ENCODE measurements at places on chromosomes 12 and 14. TPM values are rescaled to one million over a fixed set of nuclear protein-coding genes. Genes with fewer than 3 reads are reported as not detected.

GRCh38 chr12:98188650-98189077, 326.7 kb upstream of the TMPO start:
- DNase-seq = peak; percentile 4

DNA sequence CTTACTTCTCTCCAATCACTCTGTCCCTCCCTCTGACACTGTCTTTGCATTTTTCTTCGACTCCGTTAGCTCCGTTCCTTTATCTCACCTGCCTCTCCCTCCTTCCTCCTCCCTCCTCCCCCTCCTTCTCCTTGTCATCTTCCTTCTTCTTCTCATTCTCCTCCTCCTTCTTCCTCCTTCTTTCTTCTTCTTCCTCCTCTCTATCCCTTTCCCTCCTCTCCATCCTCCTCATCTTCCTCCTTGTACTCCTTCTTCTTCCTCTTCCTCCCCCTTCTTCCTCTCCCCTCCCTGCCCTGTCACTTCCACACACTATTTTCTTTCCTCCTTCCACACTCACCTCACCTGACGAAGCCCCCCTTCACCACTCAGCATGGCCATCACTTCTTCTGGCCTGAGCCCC, 53.0 kb downstream of the HSPB8 start:
- no peak for DNase-seq

Gene KLHDC1
- 0.20 TPM for total RNA-seq

- no peak for DNase-seq
Measured at GRCh38 chr14:70036665-70037064, 152.1 kb downstream of the SLC8A3 start.

DNA sequence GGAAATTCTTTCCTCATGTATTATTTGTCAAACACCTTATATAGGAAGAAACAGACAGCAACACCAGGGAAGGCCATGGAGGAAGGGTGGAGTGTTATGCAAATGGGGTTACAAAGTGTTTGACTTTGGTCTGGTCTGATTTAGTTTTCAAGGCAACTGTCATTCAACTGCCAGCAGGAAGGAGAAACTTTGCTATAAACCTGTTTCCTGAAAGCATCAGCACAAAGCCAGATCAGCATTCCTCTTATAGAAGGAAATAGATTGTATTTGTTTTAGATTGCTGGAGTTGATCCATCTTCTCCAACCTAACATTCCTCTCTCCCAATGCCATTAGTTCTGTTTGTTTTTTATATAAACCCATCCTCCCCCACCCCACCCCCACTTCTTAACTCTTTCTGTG, 65.7 kb downstream of the STAB2 start:
- DNase-seq = no peak

- no peak for DNase-seq
Measured at GRCh38 chr14:105290621-105291346, 10.0 kb downstream of the BRF1 start.

DNA sequence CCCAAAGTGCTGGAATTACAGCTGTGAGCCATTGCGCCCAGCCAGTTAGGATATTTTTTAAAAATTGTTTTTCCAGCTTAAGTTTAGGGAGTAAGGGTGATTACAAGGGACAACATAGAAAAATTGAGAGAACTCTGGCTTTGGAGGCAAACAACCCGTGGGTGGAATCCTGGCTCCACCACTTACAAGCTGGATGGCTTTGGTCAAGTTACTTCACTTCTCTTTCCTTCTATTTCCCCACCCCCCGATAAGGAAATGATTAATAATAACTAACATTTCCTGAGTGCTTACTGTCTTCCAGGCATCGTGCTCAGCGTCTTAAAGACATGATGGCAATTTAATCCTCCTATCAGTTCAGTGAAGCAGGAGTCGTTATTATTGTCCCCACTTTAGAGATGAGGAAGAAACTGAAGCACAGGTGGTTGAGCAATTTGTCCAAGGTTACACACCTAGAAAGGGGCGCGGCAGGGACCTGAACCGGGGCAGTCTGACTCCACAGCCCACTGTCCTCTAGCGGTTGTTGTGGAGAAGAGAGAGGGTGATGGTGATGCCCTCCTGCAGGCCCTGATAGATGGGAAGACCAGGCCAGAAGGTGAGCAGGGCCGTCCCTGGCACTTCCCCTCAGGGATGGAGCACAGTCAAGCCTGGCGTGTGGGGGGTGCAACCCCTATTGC, 16.7 kb upstream of the FAIM2 start:
- peak; percentile 7 for DNase-seq

- no peak for DNase-seq
Measured at GRCh38 chr12:124569375-124570148, 2.1 kb upstream of the NCOR2 start.

Gene SHMT2
- 113 TPM for total RNA-seq

DNA sequence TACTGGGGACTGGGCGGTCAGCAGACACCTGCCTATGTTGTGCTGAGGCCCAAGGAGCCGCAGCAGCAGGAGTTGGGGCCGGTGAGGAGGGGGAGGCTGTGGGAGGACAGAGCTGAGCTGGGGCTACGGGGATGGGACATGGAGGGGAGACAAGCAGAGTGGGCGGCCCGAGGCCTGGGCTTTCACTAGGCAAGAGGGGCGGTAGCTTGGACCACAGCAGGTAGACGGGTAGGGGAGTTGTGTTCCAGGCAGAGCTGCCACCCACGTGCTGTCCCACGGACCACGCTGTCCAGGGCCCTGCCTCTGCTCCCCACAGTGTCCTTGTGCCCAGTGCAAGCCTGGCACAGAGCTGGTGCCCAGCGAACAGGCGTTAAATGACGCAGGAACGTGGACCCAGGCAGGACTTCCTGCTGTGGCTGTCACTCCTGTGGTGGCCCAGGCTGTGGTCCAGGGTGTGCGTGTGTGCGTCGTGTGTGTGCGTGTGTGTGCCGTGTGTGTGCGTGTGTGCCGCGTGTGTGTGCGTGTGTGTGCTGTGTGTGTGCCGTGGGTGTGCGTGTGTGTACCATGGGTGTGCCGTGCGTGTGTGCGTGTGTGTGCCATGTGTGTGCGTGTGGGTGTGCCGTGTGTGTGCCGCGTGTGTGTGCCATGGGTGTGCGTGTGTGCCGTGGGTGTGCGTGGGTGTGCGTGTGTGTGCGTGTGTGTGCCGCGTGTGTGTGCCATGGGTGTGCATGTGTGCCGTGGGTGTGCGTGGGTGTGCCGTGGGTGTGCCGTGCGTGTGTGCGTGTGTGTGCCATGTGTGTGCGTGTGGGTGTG, 6.8 kb downstream of the CEP170B start:
- no peak for DNase-seq

GRCh38 chr12:91273560-91273959, 90.9 kb upstream of the DCN start:
- no peak for DNase-seq

GRCh38 chr12:1911598-1912575, 6.6 kb downstream of the CACNA2D4 start:
- DNase-seq = no peak

GRCh38 chr12:15629108-15629507, 160.1 kb downstream of the EPS8 start:
- DNase-seq = peak; percentile 97

Gene MORN3
- 0.25 TPM for total RNA-seq

GRCh38 chr12:62260733-62261683, 804 bp downstream of the USP15 start:
- peak; percentile 77 for DNase-seq

GRCh38 chr12:58757422-58757821, 162.9 kb downstream of the LRIG3 start:
- DNase-seq = peak; percentile 86

Gene CYP46A1
- total RNA-seq = 0.02 TPM

DNA sequence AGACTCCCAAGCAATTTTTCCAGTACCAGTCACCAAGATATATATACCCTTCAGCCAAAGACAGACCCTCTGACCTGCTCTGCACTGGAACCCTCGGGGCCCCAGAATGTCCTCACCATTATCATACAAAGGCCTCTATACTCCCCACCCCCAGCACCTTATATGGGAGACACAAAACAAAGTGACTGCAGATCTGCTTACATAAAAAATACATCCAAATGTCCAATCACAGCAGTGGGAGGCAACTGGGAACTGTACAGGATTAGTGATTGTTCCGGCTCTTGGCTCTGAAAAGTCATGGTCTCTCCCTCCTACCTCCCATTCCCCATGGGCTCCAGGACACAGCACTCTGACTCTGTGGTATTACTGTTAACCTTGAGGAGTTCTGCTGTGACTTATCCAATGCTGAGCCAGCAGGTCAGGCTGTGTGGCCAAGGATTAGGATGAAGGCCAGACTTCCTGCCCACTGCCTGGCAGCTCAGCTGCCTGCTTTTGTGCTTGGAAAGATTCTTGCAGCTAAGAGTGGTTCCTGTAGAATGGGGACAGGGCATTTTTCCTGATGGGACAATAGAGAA, 13.7 kb downstream of the OXA1L start:
- DNase-seq = peak; percentile 61

Gene NRXN3
- total RNA-seq = 1.1 TPM

Gene SCN8A
- 6.4 TPM for total RNA-seq

DNA sequence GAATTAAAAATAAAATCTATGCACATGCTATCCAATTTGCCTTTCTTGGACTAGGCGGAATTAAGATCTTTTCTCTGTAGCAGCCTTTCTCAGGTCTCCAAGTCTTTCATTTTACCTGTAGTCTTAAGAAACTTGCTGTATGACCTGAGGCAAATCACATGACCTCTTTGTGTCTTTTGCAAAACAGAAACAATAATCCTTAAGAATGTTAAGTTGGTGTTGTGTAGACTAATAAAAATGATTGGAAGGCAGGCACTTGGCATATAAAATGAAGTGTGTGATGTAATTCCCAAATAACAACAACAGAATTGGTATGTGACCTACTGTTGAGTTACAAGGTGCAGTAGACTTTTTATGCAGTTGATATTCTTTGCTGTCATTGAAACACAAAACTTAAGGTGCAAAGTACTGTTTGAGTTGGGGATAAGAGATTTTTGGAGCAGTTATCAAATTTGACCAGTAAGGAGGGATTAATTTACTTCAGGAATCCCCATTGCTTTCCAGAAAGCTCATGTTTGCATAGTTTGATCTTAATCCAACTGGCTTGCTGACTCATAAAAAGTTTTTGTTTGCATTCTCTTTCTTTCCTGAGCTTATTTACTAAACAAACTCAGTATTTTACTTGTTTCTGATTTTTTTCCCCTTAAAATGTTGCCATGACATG, 51.4 kb downstream of the SUSD6 start:
- no peak for DNase-seq

- peak; percentile 11 for DNase-seq
Measured at GRCh38 chr14:92794547-92794941, 439 bp downstream of the GOLGA5 start.

- DNase-seq = no peak
Measured at GRCh38 chr12:129393357-129393937, 510.4 kb downstream of the TMEM132D start.
